Common myeloid progenitor, CD34-positive (primary cell): ENCODE measurements at places on chromosomes 6 and 20.

- H3K36me3 ChIP-seq: no peaks in the 10 kb centered on the region
- H3K4me3 ChIP-seq: no peak overlapping the region
- H3K27ac ChIP-seq: no peak overlapping the region
- H3K27me3 ChIP-seq: no peaks in the 10 kb centered on the region
- H3K4me1 ChIP-seq: peaks cover 39% of the 10 kb centered on the region
Measured at GRCh38 chr6:16670617-16671051, 90.6 kb downstream of the ATXN1 start.

DNA sequence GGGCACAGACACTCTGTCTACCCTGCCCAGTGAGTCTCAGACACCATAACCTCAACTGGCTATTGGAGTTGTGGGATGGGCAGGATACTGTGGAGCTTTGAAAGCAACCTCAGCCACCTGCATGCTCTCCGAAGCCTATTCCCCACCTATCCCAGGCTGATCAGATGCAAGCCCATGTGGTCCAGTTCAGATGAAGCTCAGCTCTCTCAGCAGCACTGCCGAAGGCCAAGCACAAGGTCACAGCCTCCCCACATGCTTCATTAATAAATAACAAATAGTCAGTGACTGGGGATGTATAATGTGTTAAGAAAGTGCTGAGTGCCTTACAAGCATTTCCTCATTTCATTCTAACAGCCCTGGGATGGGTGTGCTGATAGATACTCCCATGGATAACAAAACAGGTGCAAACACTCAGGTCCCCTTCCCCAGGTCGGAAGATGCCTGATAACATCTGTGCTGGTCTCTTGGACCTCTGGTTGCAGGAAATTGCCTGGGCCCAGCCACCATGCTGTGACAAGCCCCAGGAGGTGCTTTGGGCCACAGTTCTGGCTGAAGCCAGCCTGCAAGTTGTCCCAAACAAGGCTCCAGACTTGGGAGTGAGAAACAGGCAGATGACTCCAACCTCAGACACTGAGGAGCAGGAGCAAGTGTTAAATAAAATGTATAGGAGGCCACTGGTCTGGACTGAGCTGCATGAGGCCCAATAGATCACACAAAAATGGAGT is 3.7 kb downstream of the ACSS1 start:
- no peak overlapping the region for H3K4me3 ChIP-seq
- H3K27me3 ChIP-seq: no peaks in the 10 kb centered on the region
- no peaks in the 10 kb centered on the region for H3K36me3 ChIP-seq
- DNase-seq: no peak
- peaks cover 50% of the 10 kb centered on the region for H3K4me1 ChIP-seq
- no peak overlapping the region for H3K27ac ChIP-seq

DNA sequence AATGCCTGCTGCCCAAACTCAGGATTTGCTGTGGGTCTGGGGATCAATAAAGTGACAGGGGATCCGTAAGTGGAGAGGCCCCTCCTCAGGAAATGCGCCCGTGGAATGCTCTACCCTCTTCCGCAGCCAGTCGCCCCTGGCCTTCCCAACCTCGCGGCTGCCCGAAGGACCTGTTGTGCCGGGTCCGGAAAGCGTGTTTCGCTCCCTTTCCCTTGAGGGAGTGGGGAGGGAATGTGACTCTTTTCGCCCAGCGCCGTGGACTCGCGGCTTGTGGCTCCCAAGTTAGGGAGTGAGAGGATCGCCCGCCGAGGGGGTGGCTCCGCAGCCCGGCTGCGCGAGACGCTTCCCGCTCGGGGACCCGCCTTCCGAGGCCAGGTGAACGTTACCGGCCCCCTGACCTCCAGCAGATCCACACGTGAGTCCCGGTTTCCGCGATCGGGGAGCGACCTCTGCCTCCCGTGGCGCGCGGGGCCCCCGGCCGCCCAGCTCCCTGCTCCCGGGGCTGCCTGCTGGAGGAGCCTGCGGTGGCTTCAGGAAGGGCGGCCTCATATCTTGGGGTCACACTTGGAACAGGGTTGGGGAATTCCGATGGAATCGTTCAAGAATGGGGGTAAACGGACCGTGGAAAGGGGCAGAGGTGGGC is 666 bp downstream of the TPD52L1 start:
- no peaks in the 10 kb centered on the region for H3K27me3 ChIP-seq
- H3K36me3 ChIP-seq: no peaks in the 10 kb centered on the region

GRCh38 chr6:166830891-166831363 is 125.4 kb downstream of the RNASET2 start:
- no peak overlapping the region for H3K4me3 ChIP-seq
- H3K27me3 ChIP-seq: no peaks in the 10 kb centered on the region
- H3K4me1 ChIP-seq: peaks cover 3% of the 10 kb centered on the region
- DNase-seq: no peak
- H3K27ac ChIP-seq: no peak overlapping the region
- no peaks in the 10 kb centered on the region for H3K36me3 ChIP-seq

- H3K4me3 ChIP-seq: no peak overlapping the region
- H3K27me3 ChIP-seq: no peaks in the 10 kb centered on the region
- no peaks in the 10 kb centered on the region for H3K4me1 ChIP-seq
- no peaks in the 10 kb centered on the region for H3K36me3 ChIP-seq
- H3K27ac ChIP-seq: no peak overlapping the region
Measured at GRCh38 chr6:23086100-23086499, 516.7 kb downstream of the HDGFL1 start.

DNA sequence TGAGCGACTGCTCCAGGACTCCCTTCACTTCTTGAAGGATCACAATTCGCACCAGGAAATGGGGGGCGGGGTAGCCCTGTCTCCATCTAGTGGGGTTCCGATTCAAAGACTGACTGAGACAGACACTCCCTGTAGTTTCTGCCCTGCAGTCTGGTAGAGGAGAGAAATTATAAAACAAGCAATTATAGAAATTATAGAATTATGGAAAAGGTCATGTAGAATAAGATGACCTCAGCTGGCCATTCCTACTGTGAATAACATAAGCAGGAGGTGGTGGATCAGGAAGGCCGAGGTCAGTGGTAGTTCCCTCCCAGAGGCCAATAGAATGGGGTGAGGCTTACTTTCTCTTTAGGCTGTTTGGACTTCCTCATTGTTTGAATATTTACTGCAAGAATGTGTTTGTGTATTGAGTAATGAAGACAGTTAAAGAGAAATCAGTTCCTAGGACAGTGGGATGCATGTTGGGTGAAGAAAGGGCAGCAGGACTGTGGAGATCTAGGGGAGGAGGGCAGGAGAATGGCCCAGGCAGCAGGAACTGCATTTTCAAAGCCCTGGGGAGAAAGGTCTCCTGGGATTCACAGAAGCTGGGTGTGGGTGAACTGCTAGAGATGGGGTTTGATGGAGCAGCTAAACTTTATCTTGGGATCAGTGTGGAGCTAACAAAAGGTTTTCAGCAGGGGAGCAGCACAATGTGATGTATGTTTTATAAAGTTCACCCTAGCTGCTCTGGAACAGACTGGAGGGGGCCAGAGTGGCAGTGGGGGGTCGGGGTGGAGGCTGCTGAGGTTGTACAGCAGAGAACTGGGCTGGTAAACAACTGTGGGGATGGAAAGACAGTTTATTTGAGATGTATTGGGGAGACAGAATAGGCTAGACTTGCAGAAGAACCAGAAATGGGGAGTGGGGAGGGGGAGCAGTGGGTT is 2.1 kb downstream of the ZNF341 start:
- H3K27ac ChIP-seq: peak overlapping the region; percentile 21
- peak; percentile 58 for DNase-seq
- H3K27me3 ChIP-seq: no peaks in the 10 kb centered on the region
- no peaks in the 10 kb centered on the region for H3K36me3 ChIP-seq
- peak overlapping the region; percentile 40 for H3K4me3 ChIP-seq
- H3K4me1 ChIP-seq: peaks cover 29% of the 10 kb centered on the region

DNA sequence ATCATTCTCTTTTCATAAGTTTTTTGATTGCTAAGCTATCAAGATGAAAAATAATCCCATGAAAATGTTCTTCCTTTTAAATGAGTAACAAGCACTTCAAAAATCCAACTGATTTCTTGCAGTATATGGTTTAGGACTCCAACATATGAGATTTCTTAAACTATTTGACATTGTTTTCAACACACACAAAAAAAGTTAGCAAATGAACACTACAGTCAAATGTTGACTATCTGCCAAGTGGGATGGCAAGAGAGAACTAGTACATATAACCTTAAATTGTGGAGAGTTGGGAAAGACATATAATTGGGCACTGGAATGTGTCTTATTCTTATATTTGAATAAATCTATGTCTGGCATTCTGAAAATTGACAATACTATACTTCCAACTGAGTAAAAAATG is 15.6 kb downstream of the COL21A1 start:
- no peak for DNase-seq
- no peaks in the 10 kb centered on the region for H3K27me3 ChIP-seq
- H3K27ac ChIP-seq: no peak overlapping the region
- H3K4me1 ChIP-seq: no peaks in the 10 kb centered on the region
- no peaks in the 10 kb centered on the region for H3K36me3 ChIP-seq
- H3K4me3 ChIP-seq: no peak overlapping the region

GRCh38 chr6:20559924-20560551 is 25.8 kb downstream of the CDKAL1 start:
- peak; percentile 37 for DNase-seq
- no peak overlapping the region for H3K4me3 ChIP-seq
- no peaks in the 10 kb centered on the region for H3K27me3 ChIP-seq
- no peak overlapping the region for H3K27ac ChIP-seq
- peaks cover 3% of the 10 kb centered on the region for H3K36me3 ChIP-seq
